ENCODE measurements at places on chromosomes 7 and 10.
A peak's percentile ranks its signal among the peaks of the same experiment; 100 is the strongest.

- H3K27me3 ChIP-seq, result no peaks in the 10 kb centered on the region
- DNase-seq, result no peak
- no peaks in the 10 kb centered on the region for H3K36me3 ChIP-seq
- no peak overlapping the region for H3K4me3 ChIP-seq
Measured at GRCh38 chr10:541750-542371, 147.6 kb downstream of the DIP2C start.

- H3K36me3 ChIP-seq, result no peaks in the 10 kb centered on the region
- DNase-seq, result no peak
- no peak within 1 kb of the TSS for H3K4me3 ChIP-seq
Measured at GRCh38 chr10:54800741-54801421, at the start of gene PCDH15. Gene PCDH15, minus strand, starts transcription at chr10:54801231. Its CDS starts 136,969 bp downstream, at chr10:54664262.

- no peak overlapping the region for H3K4me3 ChIP-seq
- no peak for DNase-seq
- no peak overlapping the region for H3K27ac ChIP-seq
- no peaks in the 10 kb centered on the region for H3K36me3 ChIP-seq
- peaks cover 4% of the 10 kb centered on the region for H3K4me1 ChIP-seq
- no peaks in the 10 kb centered on the region for H3K27me3 ChIP-seq
Measured at GRCh38 chr10:110798340-110798739, 73.4 kb upstream of the PDCD4 start.

DNA sequence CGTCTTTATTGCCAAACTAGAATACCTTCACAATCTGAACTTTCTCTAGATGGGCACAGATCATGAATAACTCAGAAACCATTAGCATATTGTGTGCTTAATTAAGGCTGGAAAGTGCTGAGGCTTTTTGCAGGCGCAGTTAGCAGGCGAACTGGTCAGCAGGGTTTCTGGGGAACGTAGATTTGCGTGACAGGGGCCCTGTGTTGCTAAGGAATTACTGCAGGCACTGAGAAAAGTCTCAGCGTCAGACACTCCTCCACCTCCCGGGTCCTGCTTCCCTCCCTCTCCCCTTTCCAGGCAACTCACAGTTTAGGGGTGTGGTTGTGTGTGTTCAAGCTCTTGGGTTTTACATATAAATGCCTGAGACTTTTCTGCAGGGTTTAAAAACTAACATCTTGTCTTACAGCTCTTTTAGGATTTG is 2.2 kb downstream of the MAP3K8 start:
- H3K4me3 ChIP-seq, result no peak overlapping the region
- DNase-seq, result no peak
- H3K27ac ChIP-seq, result no peak overlapping the region
- H3K27me3 ChIP-seq, result no peaks in the 10 kb centered on the region
- H3K4me1 ChIP-seq, result peaks cover 12% of the 10 kb centered on the region

DNA sequence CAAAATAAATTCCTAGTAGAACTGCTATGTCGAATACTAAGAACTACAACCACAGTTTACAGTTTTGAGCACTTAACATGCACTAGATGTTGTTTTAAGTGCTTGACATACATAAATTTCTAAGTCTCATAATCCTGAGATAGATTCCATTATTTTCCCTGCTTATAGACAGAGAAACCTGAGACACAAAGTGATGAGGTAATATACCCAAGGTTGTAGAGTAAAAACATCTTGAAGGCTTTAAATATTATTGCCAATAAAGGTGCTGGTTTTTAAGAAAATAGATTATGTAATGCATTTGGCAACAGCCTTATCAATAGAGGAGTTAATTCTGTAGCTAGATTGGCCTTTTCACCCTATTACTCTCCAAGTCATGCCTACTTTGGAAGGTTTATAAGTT is 48.2 kb downstream of the PLEKHA8 start:
- no peak overlapping the region for H3K27ac ChIP-seq
- H3K4me1 ChIP-seq, result no peaks in the 10 kb centered on the region
- H3K36me3 ChIP-seq, result no peaks in the 10 kb centered on the region
- no peak overlapping the region for H3K4me3 ChIP-seq
- DNase-seq, result no peak
- no peaks in the 10 kb centered on the region for H3K27me3 ChIP-seq

GRCh38 chr7:17672783-17673182 is 267.5 kb downstream of the SNX13 start:
- H3K4me3 ChIP-seq, result no peak overlapping the region
- H3K36me3 ChIP-seq, result no peaks in the 10 kb centered on the region
- no peaks in the 10 kb centered on the region for H3K27me3 ChIP-seq
- H3K27ac ChIP-seq, result no peak overlapping the region
- no peaks in the 10 kb centered on the region for H3K4me1 ChIP-seq

DNA sequence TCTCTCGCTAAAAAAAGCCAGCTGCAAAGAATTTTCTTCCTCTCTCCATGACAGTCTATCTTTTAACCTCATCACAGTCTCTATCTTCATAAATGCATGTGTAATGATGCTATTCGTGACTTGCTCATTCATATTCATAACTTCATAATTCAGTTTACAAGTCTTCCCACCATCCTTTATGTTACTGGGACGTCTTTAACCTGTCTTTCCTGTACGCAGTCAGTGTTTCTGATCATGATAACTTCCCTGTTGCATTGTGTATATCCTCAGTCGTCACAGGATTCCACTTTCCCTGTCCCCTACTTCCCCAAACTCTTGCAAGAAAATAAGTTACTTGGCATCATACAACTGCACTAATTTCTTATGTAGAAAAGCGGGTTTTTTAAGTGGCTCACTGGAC is 165.6 kb upstream of the ASAH2 start:
- peaks cover 11% of the 10 kb centered on the region for H3K4me1 ChIP-seq
- peak overlapping the region; percentile 20 for H3K4me3 ChIP-seq
- no peak for DNase-seq
- H3K36me3 ChIP-seq, result no peaks in the 10 kb centered on the region
- no peak overlapping the region for H3K27ac ChIP-seq

DNA sequence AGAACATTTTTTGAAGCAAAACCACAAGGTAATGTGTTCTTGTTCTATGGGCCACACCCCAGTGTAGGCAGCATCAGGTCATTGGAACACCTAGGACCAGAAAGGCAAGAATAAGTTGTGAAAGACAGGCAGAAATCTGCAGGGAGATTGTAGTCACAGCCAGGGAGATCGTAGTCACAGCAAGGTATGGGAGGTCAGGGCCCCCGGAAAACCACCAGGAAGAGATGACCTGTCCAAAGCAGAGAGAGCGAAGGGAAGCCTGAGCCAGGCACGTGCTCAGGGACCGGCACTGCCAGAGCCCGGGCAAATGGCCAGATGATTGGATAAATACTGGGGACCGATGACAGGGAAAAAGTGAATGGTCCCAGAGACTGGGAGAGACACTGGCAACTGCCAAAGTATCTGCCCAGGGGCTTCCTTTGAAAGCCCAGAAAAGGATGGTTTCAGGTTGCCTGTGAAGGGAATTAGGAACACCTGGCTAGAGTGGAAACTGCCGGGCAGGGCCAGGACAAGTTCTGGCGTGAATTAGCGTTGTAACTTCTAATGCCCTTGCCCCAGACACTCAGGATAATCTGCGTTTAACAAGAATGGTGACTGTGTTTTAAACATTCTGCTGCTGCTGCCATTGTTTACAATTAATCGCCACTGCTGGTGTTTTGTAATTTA is 3.9 kb upstream of the NOBOX start:
- no peaks in the 10 kb centered on the region for H3K36me3 ChIP-seq
- no peak for DNase-seq
- H3K27ac ChIP-seq, result no peak overlapping the region
- H3K4me3 ChIP-seq, result no peak overlapping the region

DNA sequence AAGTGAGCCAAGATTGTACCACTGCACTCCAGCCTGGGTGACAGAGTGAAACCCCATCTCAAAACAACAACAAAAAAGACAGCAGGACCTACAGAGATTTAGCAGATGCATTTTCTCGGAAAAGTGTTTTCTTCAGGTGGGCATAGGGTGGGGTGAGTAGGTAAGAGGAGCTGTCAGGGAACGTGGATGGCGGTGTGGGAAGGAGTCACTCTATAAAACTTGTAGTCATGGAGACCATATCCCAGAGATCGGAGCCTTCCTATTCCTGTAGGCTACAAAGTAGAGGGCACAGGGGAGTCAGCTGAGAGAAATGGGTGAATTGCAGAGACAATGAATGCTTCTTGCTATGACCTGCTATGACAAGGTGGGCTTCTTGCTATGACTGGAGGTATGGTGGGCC is 283.0 kb upstream of the FOXK1 start:
- no peak for DNase-seq
- no peak overlapping the region for H3K27ac ChIP-seq
- no peaks in the 10 kb centered on the region for H3K36me3 ChIP-seq
- no peaks in the 10 kb centered on the region for H3K4me1 ChIP-seq

GRCh38 chr7:118525020-118525419 is 300.5 kb downstream of the ANKRD7 start:
- DNase-seq, result no peak
- no peak overlapping the region for H3K4me3 ChIP-seq
- H3K4me1 ChIP-seq, result no peaks in the 10 kb centered on the region
- H3K36me3 ChIP-seq, result no peaks in the 10 kb centered on the region
- H3K27ac ChIP-seq, result no peak overlapping the region
- no peaks in the 10 kb centered on the region for H3K27me3 ChIP-seq

- no peak overlapping the region for H3K27ac ChIP-seq
- no peaks in the 10 kb centered on the region for H3K27me3 ChIP-seq
- no peak for DNase-seq
- no peak overlapping the region for H3K4me3 ChIP-seq
Measured at GRCh38 chr7:30181211-30181610, 46.4 kb downstream of the MTURN start.

DNA sequence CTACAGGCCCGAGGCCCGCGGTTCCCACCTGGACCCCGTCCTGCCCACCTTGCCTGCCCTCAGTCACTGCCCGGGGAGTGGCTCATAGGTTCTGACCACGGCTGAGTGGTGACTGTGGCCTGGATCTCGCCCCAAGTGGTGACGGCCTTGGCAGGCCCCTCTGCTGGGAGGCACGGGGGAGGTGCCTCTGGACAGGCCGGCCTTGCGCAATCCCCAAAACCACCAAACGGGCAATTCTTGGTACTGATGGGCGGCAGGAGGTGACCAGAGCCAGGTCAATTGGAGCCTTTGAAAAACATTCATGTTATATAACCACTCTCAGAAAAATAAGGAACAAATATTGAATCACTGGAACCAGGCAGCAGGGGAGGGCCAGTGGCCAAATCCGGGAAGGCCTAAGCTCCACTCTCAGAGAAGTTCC is 83.4 kb downstream of the PRKAG2 start:
- DNase-seq, result no peak
- H3K4me1 ChIP-seq, result peaks cover 26% of the 10 kb centered on the region
- no peaks in the 10 kb centered on the region for H3K36me3 ChIP-seq
- no peak overlapping the region for H3K27ac ChIP-seq
- H3K4me3 ChIP-seq, result no peak overlapping the region
- H3K27me3 ChIP-seq, result no peaks in the 10 kb centered on the region

DNA sequence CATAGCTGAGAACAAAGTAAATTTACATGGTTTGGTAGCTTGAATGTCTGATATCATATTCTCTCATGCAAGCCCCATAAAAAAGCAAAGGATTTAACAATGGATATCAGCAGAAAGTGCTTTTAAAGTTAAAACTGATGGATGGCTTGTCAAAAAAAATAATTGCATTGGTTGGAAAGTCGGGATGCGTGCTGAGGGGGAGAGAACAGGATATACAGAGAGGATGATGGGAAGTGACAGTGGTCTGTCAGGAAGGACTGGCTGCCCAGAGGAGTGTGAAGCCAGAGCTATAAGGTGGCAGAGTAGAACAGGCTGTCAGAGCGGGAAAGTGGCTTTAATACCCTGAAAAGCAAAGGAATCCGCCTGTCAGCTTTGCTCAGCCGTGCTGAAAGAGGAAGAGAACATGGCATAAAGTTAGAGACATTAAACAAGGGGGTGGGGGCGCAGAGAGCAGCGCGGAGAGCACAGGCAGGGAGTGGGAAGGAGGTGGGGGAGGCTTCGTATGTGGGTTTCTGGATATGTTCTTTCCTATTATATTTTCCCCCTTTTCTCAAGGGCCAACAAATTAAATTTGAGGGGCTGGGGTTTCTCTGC is 493.0 kb downstream of the LRMDA start:
- H3K27me3 ChIP-seq, result peaks cover 3% of the 10 kb centered on the region
- H3K4me3 ChIP-seq, result no peak overlapping the region
- no peaks in the 10 kb centered on the region for H3K36me3 ChIP-seq

- no peak overlapping the region for H3K27ac ChIP-seq
- H3K4me3 ChIP-seq, result no peak overlapping the region
- H3K4me1 ChIP-seq, result no peaks in the 10 kb centered on the region
- H3K36me3 ChIP-seq, result no peaks in the 10 kb centered on the region
- H3K27me3 ChIP-seq, result peaks cover 36% of the 10 kb centered on the region
Measured at GRCh38 chr10:111765216-111765615, 418.3 kb downstream of the GPAM start.

GRCh38 chr10:94614558-94614957 is 69.0 kb downstream of the HELLS start:
- DNase-seq, result no peak
- peaks cover 10% of the 10 kb centered on the region for H3K36me3 ChIP-seq
- H3K4me1 ChIP-seq, result no peaks in the 10 kb centered on the region
- no peak overlapping the region for H3K4me3 ChIP-seq
- H3K27me3 ChIP-seq, result no peaks in the 10 kb centered on the region
- no peak overlapping the region for H3K27ac ChIP-seq

DNA sequence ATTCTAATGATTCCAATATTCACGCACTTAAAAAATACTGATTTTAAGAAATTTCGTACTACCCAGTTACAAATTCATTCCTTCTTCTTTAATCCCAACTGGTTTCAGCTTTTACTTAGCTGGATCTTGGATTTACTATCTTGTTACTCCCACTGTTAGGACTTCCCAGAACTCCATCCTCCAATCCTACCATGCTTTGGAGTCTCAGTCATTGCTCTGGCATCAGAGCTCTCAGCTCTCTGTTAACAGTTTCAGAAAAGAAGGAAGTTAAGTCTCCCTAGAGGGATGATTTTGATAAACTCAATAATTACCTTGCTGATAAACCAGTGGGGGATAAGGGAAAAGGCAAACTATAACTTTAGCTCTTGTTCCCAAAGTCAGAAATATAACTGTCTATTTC is 9.5 kb downstream of the PPA1 start:
- DNase-seq, result no peak
- H3K4me3 ChIP-seq, result no peak overlapping the region
- no peaks in the 10 kb centered on the region for H3K27me3 ChIP-seq
- H3K27ac ChIP-seq, result peak overlapping the region; percentile 67

DNA sequence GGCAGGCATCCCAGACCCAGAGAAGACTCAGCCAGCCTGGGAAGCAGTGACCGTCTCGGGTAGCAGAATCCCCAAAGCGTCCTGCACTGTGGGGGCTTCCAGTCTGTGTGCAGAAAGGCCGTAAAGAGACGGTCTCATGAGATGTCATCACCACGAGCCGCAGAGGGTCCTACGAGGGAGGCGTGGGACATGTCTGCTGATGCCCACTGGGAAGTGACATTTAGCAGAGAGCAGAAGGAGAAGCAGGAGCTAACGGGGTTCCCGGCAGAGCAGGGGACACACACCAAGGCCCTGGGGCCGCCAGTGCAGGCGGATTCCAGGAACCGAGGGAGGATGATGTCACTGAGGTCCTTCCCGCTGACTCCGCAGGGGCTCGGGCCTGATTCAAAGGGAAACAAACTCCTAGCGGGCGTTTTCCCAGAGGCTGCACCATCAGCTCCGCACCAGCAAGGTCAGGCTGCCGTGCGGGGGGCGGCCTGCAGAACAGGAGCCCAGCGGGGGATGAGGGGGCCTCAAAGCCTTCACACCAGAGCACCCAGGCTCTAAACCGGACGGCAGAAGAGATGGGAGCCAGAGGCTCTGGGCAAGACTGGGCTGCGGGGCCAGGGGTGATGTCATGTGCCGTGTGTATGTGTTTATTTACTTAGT is 85.4 kb upstream of the PDGFA start:
- no peak for DNase-seq
- no peaks in the 10 kb centered on the region for H3K27me3 ChIP-seq

- no peak overlapping the region for H3K4me3 ChIP-seq
- no peaks in the 10 kb centered on the region for H3K36me3 ChIP-seq
- H3K27ac ChIP-seq, result no peak overlapping the region
- H3K4me1 ChIP-seq, result no peaks in the 10 kb centered on the region
- no peaks in the 10 kb centered on the region for H3K27me3 ChIP-seq
Measured at GRCh38 chr10:100129424-100129823, 47.8 kb upstream of the CPN1 start.

Measured in HCT116 (cell line).